ENCODE measurements at places on chromosomes 5 and 9.

DNA sequence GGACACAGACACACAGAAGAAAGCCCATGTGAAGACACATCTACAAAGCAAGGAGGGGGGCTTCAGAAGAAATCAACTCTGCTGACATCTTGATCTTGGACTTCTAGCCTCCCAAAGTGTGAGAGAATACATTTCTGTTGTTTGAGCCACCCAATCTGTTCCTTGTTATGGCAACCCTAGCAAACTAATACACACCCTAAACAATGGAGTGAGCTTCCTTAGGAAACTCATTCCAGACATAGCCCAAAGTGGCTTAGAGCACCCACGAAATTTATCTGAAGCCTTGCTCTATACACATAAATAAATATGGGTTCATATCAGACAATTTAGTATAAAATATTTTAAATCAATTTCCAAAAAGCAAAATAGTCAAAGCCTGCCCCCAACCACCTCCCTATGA lies 7.6 kb upstream of the TBC1D2 start:
- no peak for DNase-seq

DNA sequence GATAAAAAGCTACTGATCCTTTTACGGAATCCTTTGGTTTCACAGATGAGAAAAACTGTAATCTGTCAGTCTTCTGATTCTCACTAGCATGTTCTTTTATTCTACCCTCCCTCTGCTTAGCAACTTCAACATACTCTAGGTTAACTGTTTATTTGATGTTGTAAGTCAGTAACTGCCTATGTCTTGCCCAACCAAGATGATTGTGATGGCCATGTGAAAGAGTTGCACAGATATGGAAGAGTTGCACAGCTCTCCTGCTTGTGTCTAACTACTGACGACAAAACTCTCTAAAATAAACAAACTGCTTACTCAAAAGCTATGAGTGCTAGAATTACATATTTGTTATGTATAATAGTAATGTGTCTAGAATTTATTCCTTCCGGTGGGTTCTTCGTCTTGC lies 227.3 kb upstream of the DAB2 start:
- DNase-seq = no peak

DNA sequence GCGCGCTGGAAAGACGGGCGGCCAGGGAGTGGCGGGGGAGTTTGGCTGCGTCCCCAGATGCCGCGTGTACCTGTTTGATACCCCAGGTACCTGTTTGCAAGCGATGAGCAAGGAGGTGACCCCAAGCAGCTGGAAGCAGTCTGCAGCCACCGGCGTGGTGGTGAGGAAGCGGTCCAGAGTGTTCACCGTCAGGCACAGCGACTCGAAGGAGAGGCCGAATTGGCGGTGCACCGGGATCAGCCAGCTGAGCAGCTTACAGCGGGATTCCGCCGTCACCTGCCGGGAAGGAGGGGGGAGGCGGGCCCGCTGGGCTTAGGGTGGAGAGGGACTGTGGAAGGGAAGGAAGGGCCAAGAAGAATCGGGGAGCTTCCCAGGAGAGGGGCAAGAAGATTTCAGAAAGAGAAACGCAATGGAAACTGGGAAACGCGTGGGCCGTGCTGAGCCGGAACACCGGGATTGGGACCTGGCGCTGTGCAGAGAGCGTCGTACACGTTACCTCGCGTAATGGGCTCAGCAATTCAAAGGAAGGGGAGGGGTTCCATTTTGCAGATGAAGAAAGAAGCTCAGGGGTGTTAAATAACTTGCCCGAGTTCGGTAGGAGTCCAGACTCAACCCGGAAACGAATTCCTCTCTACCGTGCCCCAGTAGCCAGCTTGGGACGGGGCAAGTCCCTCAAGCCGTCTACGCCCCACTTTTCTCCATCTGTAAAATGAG lies 980 bp downstream of the CCNO start:
- peak; percentile 12 for DNase-seq

GRCh38 chr9:15101095-15101494 lies 190.9 kb upstream of the FREM1 start:
- no peak for DNase-seq

GRCh38 chr5:87132696-87133095 lies 135.0 kb upstream of the RASA1 start:
- no peak for DNase-seq

GRCh38 chr9:105621001-105621400 lies 41.3 kb upstream of the TAL2 start:
- no peak for DNase-seq

DNA sequence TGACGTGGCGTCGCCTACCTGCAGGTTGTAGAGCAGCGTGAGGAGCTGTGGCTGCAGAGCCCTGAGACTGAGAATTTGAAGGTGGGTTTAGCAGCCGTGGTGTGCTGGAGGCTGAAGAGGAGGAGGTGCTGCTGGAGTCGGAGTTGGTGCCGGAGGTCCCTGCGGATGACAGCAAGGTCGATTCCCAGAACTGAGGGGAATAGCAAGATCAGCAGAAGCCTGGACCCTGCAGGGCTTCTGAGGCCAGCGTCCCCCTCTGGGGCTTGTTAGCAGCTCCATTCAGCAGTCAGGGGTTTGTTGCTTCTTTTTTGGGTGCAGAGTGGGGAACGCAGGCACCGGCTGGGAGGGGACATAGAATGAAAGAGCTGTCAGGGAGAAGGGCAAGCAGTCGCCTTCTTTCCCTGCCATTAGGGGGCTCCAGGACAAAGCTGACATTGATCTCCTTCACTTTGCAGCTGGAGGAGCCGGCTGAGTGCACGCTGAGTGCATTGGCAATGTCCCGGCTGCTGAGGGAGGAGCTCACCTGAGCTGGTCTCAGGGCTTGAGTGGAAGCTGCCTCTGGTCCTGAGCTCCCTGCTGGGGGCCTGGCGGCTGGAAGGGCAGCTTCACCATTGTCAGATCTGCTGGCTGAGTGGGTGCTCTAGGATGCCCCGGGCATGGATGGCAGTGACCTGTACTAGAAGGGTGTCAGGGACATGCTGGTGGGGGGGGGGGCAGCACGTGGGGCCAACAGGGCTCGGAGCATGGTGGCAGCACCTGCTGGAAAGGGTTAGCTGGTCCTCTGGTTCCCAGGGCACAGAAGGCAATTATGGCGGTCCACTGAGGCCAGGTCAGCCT lies 20.8 kb downstream of the OBP2B start:
- DNase-seq = no peak

GRCh38 chr5:135005076-135005475 lies 29.0 kb downstream of the PITX1 start:
- DNase-seq = no peak

GRCh38 chr5:148455185-148455584 lies 71.4 kb downstream of the FBXO38 start:
- no peak for DNase-seq

- no peak for DNase-seq
Measured at GRCh38 chr5:178386336-178386931, 153.8 kb upstream of the PHYKPL start.

- no peak for DNase-seq
Measured at GRCh38 chr9:84542554-84542953, 127.0 kb upstream of the NTRK2 start.

GRCh38 chr9:105158020-105158419 lies 86.4 kb upstream of the SLC44A1 start:
- no peak for DNase-seq

GRCh38 chr9:27336126-27336525 lies 39.2 kb upstream of the EQTN start:
- DNase-seq = peak; percentile 52

DNA sequence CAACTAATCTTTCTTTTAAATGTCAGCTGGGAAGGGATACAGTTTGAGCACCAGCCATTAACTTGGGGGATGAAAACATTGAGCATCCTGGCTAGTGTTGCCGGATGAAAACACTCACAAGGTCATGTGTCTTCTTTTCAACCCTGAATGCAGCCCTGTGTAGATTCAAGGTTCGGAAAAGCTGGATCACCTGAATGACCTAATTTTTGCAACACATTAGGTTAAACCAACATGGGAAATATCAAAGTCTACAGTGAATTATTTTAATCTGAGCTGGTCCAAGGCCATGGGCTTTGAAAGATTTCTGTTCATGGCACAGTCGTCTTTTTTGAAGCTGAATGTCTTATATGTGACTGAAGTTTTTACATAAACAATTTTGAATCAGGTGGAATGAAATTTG lies 281.2 kb downstream of the ARHGEF28 start:
- no peak for DNase-seq

DNA sequence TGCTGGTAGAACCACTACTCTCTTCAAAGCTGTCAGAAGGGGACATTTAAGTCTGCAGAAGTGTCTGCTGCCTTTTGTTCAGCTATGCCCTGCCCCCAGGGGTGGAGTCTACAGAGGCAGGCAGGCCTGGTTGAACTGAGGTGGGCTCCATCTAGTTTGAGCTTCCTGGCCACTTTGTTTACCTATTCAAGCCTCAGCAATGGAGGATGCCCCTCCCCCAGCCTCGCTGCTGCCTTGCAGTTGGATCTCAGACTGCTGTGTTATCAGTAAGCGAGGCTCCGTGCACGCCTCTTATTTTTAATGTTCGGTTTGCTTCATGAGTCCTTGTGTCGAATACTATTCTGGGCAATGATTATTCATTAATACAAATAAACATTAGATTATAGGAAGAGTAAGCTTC lies 3.1 kb upstream of the SLC27A6 start:
- no peak for DNase-seq

DNA sequence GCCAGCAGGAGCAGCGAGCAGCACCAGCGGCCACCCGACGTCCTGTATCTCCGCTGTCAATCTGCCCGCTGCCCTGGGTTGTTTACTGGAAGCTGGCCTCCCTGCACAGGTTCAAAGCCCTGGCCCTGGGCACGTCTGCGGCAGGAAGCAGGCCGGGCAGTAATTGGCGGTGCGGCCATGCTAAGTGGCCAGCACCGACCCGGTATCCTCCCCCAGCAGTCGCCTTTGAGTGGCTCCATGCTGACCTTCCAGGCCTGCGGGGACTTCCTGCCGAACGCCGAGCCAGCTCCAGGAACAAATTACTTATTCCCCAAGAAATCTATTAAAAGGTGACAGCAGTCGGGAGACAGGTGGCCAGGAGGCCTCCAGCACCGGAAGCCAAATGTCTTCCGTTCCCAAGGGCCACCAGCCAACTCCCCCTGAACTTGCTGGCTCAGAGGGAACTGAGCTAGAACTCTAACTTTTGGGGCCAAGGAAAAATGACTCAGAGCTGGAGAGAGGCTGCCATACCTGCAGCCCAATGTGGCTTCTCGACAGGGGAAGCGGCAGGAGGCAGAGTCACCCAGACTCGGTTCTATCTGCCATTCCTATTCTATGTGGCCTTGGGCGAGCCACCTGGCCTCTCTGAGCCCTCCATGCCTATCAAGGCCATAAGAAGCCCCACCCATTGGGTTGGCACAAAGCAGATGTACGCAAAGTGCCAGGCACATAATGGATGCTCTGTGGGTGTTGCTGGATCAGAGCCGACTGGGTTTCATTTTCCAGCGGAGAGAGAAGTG lies 13.7 kb upstream of the PSMB7 start:
- no peak for DNase-seq

DNA sequence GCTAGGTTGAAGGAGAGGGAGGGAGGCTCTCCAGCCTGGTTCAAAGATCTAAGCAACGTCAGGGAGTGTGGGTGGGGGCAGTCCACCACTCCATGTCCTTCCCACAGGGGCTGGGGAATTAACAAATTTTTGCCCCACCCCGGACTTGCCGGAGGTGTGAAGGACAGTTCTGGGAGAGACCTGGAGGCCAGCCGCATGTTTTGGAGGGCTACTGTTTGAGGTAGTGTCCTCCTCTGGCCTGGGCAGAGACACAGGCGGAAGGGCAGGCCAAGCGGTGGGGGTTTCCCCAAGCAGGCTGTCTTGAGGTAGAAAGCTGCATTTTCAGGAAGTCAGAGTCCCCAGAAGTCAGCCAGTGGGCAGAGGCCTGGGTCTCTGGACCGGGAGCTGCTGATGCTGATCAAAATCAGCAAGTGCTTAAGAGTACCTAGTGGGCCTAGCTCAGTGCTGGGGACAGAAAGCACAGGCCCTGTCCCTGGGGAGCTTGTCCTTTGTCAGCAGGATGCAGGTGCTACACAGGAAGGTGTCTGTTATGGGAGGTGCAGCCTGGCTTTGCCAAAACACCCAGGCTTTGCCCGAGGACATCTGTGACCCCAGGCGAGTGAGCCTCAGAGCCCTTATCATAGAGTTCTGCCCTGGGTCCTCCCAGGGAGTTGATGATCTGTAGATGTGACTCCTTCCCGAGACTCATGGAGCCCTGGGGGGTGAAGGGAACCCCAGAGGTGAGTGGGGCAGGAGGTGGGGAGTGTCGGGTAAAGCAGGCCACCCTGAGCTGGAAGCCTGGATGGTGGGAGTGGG lies 18.5 kb downstream of the JADE2 start:
- peak; percentile 78 for DNase-seq

- peak; percentile 53 for DNase-seq
Measured at GRCh38 chr9:92965061-92965758, 17.9 kb downstream of the FGD3 start.

DNA sequence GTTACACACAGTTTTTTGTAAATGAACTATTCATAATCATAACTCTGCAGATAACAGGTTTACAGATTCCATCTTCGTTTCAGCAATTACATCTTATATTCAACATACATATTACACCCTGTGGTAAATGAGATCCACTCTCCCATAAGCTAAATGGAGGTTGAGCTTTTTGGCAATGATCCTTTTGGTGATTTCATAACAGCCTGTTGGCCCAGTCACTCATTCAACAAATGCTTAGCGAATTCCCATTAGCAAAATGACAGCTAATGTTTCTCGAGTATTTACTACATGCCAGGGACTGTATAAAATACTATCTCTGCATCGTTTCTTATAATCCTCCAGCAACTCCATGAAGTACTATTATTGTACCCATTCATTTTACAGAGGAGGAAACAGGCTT lies 25.4 kb upstream of the AGXT2 start:
- DNase-seq = no peak

Data from suppressor macrophage treated with lipopolysaccharide for 4 hours (primary cell).